ENCODE measurements at places on chromosomes 12 and 14.

DNA sequence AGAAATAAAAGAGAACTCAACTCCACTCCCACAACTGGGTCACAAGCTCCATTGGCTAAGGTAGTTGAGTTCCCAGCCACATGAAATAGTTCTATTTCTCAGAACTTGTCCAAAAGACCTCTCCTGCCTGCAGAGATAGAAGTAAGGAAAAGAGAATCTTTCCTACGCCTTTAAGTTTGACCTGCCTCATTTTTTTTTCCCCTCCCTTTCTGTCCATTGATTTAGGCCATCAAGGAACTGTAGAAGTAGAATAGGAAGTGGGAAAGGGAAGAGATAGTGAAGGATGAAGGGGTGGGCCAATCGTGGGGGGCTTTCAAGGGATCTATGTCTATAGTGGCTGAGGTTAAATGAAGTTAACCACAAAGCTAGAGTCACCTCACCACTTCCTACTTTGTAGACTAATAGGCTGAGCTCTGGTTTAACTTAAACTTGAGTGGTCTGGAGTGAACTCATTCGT, 13.9 kb upstream of the NUDT4 start:
- DNase-seq: no peak

DNA sequence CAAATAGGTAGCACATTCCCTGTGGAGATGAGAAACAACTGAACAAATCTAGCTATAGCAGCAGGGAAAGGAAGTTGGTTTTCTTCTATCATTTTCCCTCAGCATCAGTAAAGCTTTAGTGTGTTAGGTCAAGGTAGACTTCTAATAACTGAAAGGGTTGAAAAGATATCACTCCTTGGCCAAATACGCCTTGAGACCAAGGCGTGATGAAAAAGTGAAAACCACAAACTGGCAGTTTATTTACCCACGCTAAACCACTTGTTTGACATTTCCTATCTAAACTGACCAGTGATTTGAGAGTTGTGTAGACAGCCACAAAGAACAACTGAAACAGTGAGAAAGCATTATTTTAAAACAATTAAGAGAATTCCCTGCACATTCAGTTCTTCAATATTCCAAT, 99.6 kb upstream of the SOX5 start:
- DNase-seq: no peak

DNA sequence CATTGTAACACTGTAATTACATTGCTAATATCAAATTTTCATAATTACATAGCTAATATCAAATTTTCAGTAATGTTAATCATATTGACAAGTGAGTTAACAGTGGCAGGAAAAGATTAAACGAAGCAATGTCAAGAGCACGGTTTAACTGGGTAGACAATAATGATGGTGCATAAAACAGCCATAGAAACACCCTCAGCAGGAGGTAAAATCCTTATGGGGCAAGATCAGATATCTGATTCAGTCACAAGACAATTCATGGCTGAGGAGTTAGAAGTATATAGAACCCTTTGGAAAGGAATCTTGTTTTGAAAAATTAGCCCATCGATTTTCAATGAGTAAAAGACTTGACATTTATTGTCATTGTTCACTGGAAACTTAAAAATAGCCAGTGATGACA, 190.6 kb downstream of the SLC2A13 start:
- DNase-seq: no peak

GRCh38 chr12:107033758-107034739, 47.1 kb upstream of the MTERF2 start:
- DNase-seq: no peak

GRCh38 chr12:14273913-14274311, 91.6 kb upstream of the ATF7IP start:
- DNase-seq: no peak

- no peak for DNase-seq
Measured at GRCh38 chr12:44874981-44875416, 1.1 kb downstream of the NELL2 start.

GRCh38 chr14:65304963-65305362, 107.6 kb upstream of the FUT8 start:
- no peak for DNase-seq

GRCh38 chr12:132284071-132284826, 45.1 kb downstream of the GALNT9 start:
- no peak for DNase-seq

- DNase-seq: no peak
Measured at GRCh38 chr14:104011824-104012517, 69.6 kb upstream of the RD3L start.

DNA sequence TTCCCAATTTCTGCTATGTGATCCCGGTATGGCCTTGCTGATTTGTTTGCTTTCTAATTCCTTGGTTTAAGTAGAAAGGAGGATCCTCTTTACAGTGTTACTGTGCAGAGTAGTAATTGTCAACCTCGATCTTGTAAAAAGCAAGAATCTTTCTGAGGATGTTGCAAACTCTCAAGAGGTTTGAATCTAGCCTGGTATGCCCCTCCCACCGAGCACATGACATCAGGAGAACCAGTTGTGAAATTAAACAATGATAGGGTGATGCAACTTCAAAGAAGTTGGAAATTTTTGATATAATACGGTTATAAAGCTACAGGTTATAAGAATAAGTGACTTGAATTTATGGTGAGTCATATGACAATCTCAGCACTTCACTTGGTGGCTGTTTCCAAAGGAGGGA, 35.0 kb upstream of the FUT8 start:
- DNase-seq: no peak

DNA sequence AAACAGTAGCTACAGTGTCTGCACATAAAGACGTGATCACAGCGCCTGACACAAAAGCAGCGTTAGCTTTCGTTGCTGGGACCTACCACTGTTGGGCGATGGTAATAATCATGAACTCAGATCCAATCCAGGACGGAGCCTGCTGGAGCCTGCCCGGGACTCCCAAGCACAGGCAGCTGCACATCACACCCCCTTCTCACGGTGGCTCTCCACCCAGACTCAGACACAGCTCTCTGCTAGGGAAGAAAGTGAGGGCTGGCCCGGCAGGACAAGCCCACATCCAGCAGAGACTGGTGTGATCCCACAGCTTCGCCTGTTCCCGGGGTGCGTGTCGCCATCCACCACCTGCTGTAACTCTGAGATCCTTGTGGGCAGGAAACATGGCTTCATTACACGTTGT, 49.9 kb upstream of the FOXN3 start:
- DNase-seq: no peak

DNA sequence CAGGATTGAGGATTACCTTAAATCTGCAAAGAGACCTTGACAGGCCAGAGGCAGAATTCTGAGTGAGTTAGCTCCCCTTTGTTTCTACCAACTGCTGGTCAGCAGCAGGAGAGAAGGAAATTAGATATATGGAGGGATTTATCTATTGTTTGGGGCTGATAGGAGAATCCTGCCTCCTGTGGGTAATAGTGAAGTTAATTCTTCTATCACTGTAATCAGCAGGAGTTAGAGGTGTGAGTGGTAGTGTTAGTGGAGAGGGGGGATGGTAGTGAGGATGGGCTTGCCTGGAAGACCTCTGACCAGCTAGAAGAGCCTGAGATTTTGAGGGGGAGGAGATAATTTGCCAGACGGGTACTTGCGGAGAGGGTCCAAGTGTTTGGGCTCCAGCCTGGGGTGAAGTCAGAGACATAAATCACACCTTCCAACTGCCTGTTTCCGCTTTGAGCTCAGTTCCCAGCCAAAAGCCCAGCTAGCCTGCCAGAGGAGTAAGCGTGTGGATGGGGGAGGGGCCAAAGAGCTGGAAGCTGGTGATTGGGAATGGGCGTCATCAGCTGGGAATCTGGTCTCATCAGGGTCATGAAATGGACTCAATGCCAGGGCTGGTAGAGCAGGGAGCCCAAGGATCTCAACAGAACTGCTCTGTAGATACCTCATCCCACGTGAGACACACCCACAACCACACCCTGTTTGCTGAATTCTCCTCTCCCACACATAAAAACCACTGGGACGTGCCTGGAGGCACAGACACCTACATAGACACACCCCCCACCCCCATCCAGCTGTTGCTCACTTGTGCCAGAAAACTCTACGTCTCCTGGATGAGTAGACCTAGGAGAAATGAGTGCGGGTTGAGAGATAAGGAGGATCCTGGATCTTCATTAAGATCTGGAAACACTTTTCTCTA, 13.1 kb upstream of the ITGA5 start:
- no peak for DNase-seq
